ENCODE measurements at places on chromosomes 12 and 14.

GRCh38 chr12:73465106-73465505, 1072.5 kb upstream of the ATXN7L3B start:
- no peak for DNase-seq

GRCh38 chr12:16281157-16281556, 3.7 kb upstream of the SLC15A5 start:
- DNase-seq: no peak

GRCh38 chr12:128784030-128784760, 39.6 kb downstream of the SLC15A4 start:
- DNase-seq: no peak

- no peak for DNase-seq
Observed at GRCh38 chr12:69252033-69252432, 12.7 kb downstream of the CPSF6 start.

DNA sequence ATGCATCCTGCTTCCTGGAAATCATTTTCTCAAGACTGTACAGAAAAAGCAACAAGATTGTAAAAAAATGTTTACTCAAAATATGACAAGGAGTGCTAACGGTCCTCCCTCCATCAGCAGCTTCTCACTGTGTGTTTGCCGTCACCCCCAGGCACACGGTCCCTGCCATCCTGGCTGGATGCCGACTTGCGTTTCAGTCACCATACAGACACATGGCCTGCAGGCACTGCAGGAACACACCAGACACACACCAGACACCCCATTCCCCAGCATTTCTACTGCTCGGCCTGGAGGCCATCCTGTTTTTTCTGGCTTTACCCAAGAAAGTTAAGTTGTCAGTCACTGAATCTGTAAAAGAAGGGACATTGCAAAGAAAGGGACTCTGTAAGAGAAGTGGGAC, 10.8 kb downstream of the KCNK10 start:
- DNase-seq: no peak

DNA sequence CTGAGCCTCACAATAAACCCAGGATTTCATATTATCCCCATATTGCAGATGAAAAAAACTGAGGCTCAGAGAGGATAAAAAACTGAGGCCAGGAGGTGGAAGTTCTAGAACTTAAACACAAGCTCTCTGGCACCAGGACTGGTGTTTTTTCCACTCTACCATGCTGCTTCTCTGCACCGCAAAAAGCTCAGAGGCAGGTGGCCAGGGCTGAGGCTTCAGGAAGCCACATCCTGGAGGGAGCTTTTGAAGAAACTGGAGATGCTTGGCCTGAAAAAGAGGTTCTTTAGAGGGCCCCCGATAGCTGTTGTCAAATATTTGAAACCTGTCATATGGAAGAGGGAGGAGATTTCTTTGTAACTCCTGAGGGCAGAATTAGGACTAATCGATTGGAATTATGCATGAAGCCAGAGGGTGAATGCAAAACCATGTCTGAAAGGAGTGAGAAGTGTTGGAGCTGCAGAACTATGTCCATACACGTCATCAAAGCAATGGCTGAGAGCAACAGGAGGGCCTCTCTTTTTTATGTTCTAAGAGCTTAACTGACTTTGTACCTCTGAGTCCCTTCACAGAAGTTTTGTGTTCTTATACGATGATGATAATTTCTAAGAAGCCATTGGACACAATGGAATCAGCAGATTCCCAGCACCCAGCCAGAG, 448.6 kb downstream of the FUT8 start:
- no peak for DNase-seq

- DNase-seq: peak; percentile 5
Observed at GRCh38 chr12:121300083-121300819, 3.7 kb upstream of the CAMKK2 start.

GRCh38 chr14:86780461-86780860, 1212.5 kb downstream of the GALC start:
- DNase-seq: no peak

GRCh38 chr14:92316176-92316575, 6.8 kb upstream of the SLC24A4 start:
- DNase-seq: peak; percentile 56

DNA sequence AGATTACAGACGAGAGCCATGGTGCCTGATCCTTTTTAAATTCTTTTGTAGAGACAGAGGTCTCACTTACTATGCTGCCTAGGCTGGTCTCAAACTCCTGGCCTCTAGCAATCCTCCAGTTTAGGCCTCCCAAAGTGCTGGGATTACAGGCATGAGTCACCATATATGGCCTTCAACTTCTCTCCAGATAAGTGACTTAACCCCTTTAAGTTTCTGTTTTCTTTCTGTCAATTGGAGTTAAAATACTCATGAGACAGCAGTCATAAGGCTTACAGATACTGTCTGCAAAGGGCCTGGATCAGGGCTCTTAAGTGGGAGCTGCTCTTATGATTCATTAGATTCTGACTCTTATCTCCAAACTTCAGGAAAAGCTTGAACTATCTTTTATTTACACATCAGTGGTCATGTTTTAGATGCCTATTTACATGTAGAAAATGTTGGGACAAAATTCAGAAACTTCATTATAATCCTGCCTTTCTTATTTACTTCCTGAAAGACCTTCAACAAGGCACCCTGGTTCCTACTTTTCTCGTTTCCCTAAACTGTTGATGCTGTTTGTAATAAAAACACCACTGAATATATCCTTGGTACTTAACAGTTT, 271.5 kb upstream of the TBX3 start:
- no peak for DNase-seq

- no peak for DNase-seq
Observed at GRCh38 chr14:59225281-59225680, 36.8 kb downstream of the DAAM1 start.

- no peak for DNase-seq
Observed at GRCh38 chr14:51883232-51883631, 22.8 kb downstream of the GNG2 start.

DNA sequence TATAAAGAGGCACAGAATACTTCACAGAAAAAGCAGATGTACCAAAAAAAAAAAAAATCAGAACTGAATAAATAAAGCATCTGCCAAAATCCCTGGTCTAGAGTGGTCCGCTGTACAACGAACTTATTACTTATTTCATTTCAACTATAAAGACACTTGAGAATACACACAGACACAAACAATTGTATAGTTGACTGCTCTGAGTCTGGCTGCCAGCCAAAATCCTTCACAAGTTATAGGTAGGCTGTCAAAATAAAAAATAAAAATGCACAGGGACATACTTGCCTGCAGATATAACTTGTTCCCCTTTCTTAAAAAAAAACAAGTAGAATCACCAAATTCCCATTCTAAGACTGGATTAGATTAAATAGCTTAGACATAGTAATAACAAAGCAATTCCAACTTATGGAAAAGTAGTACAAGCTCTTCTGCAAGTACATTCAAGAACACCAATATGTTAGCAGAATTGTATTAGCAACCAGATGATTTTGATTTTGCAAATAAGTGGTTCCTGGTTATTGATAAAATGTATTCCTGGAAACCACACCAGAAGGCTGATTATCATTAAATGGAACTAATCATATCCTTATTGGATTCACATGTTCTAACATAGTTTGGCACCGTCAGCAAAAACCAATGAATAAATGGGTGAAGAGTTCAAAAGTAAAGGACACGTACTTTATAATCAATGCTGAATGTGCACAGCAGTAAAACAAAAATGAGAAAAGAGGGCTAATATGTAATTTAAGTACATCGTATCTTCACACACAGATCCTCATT, 248.5 kb downstream of the NELL2 start:
- DNase-seq: no peak

DNA sequence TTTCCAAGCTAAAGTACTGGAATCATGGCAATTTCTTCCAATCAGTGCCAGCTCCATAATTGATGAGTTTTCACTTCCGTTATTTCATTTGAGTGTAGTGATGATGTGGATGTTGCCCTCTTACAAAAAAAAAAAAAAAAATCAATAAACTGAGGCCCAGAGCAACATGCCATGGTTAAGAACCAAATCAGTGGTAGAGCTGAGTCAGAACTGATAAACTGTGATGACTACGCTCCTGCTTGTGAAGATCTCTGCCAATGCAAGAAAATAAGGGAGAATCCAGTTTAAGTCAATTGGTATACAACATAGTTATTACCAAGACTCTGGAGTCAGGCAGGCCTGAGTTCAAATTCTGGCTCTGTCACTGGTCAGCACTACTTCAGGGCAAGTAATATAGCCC, 102.7 kb downstream of the GPR135 start:
- no peak for DNase-seq

DNA sequence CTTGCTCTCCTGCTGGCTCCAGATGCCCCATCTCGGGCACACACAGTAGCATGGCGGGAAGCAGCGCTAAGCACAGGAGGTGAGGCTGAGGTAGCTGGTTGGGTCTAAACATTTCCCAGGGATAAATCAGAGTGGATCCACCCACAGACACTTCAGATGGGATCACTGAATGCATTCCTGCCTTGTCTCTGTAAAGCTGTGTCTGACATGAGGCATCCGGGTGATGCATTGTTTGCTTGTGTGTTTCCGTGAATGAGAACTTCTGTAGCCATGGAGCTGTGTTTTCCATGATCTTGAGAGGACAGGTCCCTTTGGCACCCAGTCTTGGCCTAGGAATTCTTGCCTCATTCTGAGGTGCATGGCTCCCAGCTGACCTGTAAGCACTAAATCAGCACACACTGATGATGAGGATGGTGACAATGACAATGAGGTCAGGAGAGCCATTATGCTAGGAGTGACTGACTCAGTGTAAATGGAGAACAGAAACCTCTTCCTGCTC, 6.7 kb upstream of the KRT75 start:
- no peak for DNase-seq

GRCh38 chr12:65867394-65867793, 43.1 kb downstream of the HMGA2 start:
- no peak for DNase-seq

GRCh38 chr14:85687456-85687855, 157.5 kb downstream of the FLRT2 start:
- DNase-seq: no peak

DNA sequence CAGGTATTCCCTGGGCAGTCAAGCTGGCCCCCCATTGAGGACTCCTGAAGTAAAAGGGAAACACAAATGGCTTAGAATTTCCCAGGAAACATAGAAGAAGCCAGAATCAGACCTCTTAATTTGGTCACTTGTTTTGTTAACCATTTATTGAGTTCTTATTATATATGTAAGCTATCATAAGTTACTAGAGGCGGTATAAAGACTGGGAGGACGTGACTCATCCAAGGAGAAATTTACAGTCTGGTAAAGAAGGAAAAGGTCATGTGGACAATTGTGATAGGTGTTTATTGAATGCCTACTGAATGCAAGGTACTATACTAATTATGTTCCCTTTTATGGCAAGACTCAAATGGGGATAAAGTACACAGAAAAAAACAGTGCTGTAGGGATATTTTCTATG, 146.7 kb downstream of the DYRK2 start:
- no peak for DNase-seq

DNA sequence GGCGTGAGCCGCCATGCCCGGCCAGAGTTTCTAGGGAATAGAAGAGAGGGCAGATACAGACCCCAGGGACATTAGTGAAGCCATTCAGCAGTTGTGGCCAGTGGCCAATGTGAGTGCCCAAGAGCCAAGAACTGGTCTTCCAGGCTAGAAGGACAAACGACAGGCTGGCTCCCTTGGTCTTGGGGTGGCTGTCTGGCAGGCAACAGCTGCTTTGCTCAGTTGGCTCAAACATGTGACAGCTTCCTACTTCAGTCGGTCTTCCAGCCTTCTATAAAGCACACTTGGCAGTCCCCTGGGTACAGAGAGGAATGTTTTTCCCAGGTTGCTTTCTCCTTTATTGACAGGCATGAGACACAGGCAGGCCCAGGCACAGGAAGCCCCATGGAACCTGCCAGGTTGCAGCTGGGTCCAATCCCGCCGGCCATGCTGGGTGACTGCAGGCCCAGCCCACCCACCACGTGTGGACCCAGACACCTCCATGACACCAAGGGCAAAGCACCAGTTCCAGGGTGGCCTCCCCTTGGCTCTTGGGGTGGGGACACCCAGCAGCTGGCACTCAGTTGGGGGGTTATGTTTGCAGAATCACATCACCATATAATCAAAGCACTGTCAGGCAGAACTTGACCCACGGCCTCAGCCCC, 15.4 kb downstream of the CHGA start:
- DNase-seq: no peak

DNA sequence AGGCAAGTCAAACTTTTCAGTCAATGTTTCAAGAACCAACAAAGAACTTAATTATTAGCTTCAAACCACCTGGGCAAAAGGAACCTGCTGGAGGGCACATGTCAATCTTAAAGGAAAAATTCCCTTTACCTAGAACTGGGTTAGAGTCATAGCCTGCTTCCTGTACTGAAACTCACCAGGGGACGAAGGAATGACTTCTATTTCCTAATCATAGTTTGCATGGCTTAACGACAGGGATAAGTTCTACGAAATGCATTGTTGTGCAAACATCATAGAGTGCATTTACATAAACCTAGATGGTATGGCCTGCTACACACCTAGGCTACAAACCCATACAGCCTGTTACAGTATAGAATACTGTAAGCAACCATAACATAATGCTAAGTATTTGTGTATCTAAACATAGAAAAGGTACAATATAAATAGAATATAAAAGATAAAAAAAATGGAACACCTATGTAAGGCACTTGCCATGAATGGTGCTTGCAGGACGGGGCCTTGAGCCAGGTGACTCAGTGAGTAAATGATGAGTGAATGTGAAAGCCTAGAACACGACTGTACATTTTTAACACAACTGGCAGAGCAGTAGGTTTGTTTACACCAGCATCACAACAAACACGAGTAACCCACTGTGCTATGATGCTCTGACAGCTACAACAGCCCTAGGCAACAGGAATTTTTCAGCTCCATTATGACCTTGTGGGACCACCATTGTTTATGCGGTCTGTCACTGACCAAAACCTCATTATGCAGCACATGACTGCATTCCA, 234.9 kb upstream of the CAND1 start:
- DNase-seq: no peak

- no peak for DNase-seq
Observed at GRCh38 chr12:65305346-65305950, 27.0 kb downstream of the MSRB3 start.

DNA sequence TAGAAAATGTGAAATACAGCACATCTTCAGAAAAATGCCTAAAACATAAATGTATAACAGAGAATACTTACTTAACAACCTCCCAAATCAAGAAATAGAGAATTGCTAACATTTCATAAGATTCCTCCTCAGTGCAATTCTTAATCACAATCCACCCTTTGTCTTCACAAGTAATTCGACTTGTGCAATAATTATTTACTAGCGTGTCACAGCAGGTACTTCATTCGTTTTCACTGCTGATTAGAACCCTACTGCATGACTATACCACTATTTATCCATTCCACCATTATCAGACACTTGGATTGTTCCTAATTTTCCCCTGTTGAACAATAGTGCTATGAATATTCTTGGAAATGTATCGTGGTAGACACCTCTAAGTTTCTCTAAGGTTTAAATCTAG, 64.9 kb upstream of the BBS10 start:
- no peak for DNase-seq

GRCh38 chr12:1093166-1093751, 102.2 kb downstream of the ERC1 start:
- no peak for DNase-seq
